Hematopoietic multipotent progenitor cell treated with erythropoietin and hydrocortisone succinate and interleukin-3 and kit ligand, for 15 days (in vitro differentiated cells): ENCODE measurements at places on chromosomes 5 and 9.

DNA sequence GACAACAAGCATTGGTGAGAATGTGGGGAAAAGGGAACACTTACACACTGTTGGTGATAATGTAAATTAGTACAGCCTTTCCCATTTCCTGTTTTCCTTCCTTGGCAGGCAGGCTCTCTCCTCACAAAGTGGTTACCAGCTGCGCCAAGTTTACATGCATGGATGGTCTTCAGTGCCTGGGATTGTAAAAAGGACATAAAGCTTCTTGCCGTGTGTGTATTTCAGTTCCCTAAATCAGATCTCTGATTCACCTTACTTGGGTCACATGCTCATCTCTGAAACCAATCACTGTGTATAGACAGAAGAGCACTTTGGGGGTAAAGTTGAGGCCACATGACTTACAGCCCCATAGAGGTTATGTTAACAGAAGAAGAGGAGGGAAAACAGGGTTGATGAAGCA, 92.8 kb downstream of the CAVIN4 start:
- no peak for DNase-seq

DNA sequence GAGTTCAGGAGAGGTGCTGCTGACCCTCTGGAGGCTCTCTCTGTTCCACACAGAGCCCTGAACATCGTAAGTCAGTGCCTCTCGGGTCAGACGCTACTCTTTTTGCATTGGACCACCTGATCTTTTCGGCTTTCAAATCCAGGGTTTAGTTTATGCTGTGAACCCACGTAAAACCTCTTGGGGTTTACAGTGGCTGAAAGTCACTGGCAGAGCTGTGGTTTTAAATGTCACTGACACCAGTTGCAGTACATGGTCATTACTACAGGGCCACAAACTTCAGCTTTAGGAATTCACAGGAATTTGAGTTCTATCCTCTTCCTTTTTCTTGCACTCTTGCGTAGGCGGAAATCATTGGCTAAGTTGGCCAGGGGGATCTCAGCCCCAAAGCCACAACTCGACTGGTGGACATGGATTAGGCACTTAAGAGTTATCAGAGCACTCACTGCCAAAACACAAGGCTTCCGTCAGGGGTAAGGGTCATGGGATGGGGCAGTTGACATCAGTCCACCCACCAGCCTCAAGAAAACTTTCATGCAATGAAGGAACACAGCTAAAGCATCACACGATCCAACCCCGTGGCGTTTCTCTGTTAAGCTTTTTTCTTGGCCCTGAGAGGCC, 76.9 kb downstream of the SFXN1 start:
- no peak for DNase-seq

DNA sequence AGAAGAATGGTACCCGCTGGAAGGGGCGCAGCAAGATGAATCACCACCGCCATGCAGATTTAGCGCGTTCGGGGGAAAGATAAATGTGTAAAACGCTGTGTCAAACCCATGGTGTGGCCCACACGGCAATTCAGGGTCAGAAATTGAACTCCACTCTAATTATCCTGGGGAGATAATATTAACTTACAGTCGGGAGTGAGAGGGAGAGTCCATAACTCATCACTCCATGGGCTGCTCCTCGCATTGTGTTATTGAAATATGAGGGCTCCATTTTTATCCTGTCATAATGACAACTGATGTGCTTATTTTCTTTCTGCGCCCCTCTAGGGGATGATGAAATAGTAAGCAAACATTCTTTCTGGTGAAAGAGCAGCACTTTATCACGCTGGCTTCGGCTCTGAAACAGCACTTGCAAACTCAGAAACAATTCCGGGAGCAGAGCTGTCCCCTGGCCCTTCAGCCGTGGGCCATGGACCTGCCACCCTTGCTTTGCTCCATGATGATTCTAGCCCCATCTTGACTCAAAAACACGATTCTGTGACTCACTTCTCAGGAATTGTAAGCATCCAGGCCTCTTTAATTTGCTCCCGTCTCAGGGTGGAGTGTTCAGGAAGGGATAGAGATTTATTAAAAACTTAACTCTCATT, 431.6 kb downstream of the IRX1 start:
- no peak for DNase-seq

DNA sequence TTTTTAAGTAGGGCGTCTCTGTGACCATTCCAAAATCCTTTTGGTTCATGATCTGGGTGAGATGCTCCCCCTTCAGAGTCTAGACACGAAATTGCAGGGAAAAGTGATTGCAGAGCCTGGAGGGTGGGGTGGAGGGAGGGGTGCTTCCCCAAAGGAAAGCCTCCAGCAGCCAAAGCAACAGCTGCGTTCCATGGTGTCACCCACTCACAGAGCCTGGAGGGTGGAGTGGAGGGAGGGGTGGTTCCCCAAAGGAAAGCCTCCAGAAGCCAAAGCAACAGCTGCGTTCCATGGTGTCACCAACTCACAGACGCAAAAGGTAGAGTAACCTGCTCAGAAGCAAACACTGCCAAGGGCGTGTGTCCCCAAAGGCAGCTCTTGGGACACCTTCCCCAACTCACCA, 22.6 kb downstream of the SLC6A18 start:
- DNase-seq, result no peak

- no peak for DNase-seq
Measured at GRCh38 chr5:109170629-109171350, 239.0 kb downstream of the PJA2 start.

DNA sequence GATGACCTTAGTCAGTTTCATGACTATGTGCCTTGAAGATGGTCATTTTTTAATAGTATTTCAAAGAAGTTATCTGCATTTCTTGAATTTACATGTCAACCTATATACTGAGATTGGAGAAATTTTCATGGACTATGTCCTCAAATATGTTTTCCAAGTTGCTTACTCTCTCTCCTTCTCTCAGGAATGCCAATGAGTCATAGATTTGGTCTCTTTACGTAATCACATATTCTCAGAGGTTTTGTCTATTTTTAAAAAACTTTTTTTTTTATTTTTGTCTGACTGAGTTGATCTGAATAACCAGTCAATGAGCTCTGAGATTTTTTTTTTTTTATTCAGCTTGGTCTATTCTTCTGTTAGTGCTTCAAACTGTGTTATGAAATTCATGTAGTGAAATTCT, 374.7 kb upstream of the GRIN3A start:
- DNase-seq, result no peak
